Keratinocyte (primary cell): ENCODE measurements at places on chromosomes 3 and 15.

DNA sequence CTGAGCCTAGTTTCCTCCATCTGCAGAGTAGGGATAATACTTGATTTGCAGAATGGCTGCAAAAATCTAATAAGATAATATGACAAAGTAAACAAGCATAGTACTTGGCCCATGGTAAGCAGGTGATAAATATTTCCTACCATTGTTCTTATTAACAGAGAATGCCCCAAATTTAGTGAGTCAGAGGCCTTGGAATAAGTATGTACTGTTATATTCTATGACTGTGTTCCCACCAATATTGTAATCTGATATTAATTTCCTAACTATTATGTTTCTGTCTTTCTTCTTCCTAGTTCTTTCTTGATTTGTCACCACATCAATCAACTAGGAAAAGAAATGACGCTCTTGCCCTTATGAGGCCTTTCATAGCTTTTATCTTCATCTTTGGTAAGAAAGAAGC, 178.4 kb upstream of the SLC2A2 start:
- no peak overlapping the region for H3K4me3 ChIP-seq
- no peaks in the 10 kb centered on the region for H3K36me3 ChIP-seq
- no peaks in the 10 kb centered on the region for H3K27me3 ChIP-seq
- H3K4me1 ChIP-seq: no peaks in the 10 kb centered on the region
- no peak overlapping the region for H3K27ac ChIP-seq
- DNase-seq: no peak

- H3K36me3 ChIP-seq: no peaks in the 10 kb centered on the region
- H3K4me3 ChIP-seq: no peak overlapping the region
- H3K27ac ChIP-seq: no peak overlapping the region
- no peaks in the 10 kb centered on the region for H3K4me1 ChIP-seq
- no peak for DNase-seq
These were observed 447.0 kb upstream of the NECTIN3 start for GRCh38 chr3:110624576-110624975.

DNA sequence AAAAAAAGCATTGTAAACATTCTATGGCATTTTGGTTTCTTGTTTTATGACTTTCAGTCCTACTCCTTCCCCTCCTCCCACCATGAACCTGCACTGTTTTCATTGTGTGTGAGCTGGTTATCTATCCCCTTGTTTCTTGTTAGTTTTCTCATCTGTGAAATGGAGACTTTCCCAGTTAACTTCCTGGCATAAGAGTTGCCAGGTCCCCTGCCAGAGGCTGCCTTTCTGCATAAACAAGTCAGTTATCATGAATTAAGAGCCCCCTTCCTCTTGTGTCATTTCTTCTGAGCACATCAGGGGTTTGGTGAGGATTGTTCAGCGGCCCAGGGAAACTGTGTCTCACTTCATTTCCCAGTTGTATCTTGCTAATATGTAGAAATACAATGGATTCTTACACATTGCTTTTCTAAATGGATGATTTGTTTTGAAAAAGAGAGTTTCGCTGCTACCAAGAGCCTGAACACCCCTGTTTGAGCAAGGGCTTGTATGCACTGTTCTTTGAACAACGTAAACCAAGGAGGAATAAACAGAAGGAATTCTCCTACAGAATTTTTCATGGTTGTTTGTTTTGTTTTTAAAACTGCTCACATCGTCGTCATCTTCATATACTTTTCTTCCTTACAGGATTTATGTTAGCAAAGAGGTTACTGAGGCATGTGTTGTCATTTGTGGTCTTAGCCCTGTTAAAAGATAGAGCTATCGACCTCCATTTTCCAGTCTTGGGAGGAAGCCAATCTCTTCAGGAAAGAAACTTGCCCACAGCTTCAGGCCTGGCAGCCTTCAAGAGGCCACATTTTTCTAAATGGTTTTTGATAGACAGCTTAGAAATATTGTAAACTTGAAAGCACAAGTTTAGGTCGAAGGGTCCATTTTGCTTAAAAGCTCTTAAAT, 144.6 kb upstream of the IL12A start:
- H3K27ac ChIP-seq: no peak overlapping the region
- H3K36me3 ChIP-seq: no peaks in the 10 kb centered on the region
- peaks cover 12% of the 10 kb centered on the region for H3K4me1 ChIP-seq
- DNase-seq: no peak
- H3K4me3 ChIP-seq: no peak overlapping the region
- no peaks in the 10 kb centered on the region for H3K27me3 ChIP-seq

DNA sequence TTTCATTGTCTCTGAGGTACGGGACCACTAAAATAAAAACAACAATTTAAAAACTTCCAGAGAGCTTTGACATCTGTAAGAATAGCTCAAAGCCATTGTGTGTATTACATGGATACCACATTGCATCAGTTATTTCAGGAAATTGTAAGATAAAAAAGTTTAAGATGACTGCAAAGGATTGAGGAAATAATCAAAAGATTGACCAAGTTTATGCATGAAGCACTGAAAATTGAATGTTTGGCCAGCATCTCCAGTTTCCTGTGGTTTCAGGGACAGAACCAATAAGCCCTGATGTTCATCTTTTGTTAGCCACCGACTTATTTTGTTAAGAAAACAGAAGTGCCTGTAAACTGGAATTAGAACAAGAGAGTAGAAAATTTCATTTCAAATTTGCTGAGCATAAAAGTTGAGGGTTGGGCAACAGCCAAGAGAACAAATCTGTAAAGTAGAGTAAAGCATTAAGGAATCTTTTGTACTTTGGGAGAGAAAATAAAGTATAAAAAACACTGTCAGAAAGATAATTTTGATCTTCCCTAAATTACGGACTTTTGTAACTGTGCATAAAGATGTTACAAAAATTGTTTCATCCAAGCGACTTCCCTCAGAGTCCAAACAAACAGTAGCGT, 211.5 kb upstream of the P2RY1 start:
- H3K27me3 ChIP-seq: no peaks in the 10 kb centered on the region
- DNase-seq: no peak
- H3K36me3 ChIP-seq: no peaks in the 10 kb centered on the region
- H3K27ac ChIP-seq: no peak overlapping the region
- H3K4me1 ChIP-seq: peaks cover 19% of the 10 kb centered on the region

DNA sequence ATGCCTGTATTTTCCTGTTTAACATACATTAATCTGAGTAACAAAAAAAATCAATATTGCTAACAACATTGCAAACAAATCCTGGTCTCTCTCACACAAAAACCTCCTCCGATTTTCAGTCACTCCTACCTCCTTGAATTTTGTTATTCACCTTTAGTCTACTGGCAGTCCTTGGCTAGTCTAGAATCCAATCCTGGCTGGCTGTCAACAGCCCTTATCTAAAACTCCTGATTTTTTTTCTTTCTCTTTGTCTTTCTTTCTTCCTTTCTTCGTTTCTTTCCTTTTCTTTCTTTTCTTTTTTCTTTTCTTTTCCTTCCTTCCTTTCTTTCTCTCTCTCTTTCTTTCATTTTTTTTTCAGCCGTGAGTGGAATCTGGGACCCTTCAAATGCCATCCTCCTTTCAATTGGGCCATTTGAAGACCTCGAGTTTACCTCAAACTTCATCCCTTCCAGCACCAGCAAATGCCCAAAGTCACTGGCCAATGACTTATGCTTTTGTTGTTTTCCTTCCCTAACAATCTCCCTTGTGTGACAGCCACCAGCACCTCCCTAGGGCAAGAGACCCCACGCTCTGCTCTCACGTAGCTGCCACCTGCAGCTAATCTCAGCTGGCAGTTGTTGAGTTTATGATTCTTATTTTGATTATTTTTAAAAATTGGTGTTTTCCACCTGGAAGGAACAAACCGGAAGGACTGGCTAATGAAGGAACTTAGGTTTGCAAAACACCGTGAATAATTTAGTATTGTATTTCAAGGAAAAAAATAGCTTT, 6.8 kb upstream of the ONECUT1 start:
- no peak overlapping the region for H3K27ac ChIP-seq
- no peak overlapping the region for H3K4me3 ChIP-seq
- no peak for DNase-seq
- no peaks in the 10 kb centered on the region for H3K4me1 ChIP-seq
